ENCODE measurements at places on chromosomes 4 and X. TPM values are rescaled to one million over a fixed set of nuclear protein-coding genes. Genes with fewer than 3 reads are reported as not detected.

GRCh38 chr4:148056879-148057278 is 325.0 kb downstream of the ARHGAP10 start:
- DNase-seq, result peak; percentile 86

- DNase-seq, result no peak
Observed at GRCh38 chr4:13985837-13986236, 358.3 kb upstream of the BOD1L1 start.

DNA sequence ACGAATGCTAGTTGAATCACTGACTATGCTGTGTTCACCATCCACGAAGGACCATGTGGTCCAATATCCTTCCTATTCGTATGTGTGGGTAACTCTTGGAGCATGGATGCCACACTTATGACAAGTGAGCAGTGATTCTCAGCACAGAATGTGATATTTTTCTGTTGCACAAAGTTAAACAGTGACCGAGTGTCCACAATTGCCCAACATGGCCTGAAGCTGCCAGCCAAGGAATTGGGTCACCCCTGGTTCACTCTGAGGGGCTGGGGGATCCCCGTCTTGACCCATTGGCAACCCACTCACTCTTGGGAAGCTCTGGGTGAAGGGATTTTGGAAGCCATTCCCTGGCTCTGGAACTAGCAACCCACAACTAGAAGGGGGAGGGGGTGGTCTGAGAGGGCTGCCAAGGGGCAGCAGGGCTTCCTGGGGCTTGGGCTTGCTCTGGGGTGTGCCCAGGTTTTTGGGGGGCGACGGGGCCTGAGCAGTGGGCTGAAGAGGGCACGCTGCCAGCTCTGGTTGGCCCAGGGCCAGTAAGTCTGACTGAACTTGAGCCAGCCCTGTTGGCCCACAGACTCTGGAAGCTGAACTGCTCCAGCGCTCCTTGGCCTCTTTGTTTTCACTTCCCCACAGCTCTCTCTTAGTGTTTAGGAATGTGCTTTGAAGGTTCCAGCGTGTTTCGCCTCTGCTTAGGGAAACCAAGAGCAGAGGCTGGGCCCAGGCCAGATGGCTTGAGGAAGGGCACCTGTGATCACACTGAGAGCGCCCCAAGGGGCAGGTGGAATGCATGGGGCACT is 43.1 kb upstream of the BCOR start:
- DNase-seq, result no peak

The MAGEB17 gene
- not detected for total RNA-seq

- DNase-seq, result no peak
Observed at GRCh38 chr4:14783011-14783877, 219.0 kb upstream of the CPEB2 start.

GRCh38 chr4:87152310-87153041 is 67.9 kb downstream of the KLHL8 start:
- no peak for DNase-seq

DNA sequence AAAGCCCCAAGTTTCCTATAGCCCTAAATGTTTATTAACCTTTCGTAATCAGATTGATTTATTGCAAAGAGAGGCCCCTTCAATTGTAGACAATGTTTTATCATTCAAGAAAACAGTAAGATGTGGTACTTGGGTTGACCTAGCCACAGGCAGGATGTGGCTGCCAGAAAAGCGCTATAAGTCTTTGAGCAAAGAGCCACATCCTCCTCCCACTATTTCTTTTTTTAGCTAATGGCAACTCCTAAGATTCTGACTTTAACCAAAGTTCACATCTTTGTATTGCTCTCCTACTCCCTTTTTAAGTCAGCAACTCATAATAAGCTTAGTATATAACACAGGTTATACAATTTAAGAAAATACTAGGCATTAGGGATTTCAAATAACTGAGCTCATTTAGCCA is 70.7 kb upstream of the PPP3CA start:
- peak; percentile 27 for DNase-seq

The AFP gene
- not detected for total RNA-seq

The CCNB3 gene
- 0.07 TPM for total RNA-seq

- DNase-seq, result no peak
Observed at GRCh38 chr4:156084373-156084772, 130.7 kb upstream of the CTSO start.

Data from B cell (primary cell).